Activated T-helper 17 cell treated with anti-CD3 and anti-CD28 coated beads, Interleukin-2, amount 50 U/mL, for 72 hours (primary cell): ENCODE measurements at places on chromosomes 12 and 14.

GRCh38 chr14:49972823-49973222 is 79.9 kb downstream of the ARF6 start:
- ATAC-seq: peak; percentile 65

DNA sequence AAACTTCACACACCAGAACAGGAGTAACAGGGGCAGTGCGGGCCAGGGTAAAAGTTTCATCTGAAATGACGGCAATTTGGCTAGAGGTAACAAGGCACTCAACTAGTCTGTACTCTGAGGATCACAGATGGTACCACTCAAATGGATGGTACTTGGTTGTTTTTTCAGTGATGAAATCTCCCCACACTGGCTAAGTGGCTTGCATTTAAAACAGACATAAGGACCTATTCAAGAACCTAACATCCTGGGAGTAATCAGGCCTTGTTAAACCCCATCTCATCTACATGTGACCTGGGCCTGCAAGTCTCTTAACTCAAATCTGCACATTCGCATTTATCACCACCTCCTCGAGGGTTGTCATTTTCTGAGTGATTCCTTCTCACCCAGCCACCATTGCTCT is 90.8 kb downstream of the PRKAB1 start:
- no peak for ATAC-seq

DNA sequence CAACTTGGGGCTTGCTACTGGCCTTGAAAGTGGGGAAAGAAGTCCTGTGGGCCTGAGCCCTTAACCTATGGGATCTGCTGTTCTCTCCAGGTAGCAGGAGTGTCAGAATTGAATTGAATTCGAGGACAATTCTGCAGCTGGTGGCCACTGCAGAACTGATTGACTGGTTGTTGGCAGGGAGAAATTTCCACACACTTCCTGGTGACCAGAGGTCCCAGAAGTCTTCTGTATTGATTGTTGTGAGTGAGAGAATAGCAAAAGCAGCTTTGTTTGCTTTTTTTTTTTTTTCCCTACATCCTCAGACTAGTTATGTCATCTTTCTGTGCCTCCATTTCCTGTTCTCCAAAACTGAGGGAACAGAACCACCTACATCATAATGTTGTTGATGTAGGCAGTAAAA is 64.1 kb downstream of the PRICKLE1 start:
- ATAC-seq: no peak

DNA sequence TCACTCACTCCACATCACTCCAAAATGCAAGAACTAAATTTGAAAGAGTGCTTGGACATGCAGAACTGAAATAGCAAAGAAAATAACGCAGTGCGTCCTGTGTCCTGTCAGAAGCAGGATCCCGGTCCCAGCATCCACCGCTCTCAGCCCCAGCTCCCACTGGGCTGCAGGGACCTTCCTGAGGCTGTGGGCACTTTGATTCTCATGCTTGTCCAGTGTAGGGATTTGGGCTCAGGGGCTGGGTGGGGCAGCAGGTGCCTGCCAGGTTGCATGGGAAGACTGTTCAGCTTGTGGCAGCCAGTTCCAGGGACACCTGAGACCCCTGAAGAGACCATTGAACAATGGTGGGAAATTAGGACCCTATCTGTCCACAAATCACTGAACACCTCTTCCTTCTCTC is 140.0 kb upstream of the FKBP4 start:
- ATAC-seq: no peak

DNA sequence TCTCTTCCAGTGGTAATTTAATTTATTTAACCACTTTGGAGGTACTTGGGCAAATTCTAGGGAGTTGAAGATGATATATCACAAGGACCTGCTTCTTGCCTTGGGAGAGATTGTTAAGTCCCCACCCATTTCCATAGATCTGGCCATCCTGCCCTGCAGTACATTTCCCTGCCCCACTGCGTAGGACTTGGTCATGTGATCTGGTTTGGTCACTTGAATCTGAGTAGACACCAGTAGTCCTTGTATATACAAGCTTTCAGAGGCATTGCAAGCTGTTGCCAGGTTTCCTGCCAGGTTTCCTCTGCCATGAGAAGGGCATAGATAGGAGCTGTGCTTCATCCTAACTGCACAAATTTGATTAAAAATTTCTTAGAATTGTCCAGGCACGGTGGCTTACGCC is 200.0 kb downstream of the ADAMTS20 start:
- no peak for ATAC-seq

GRCh38 chr12:64431791-64432190 is 20.1 kb upstream of the TBK1 start:
- no peak for ATAC-seq
